Right renal pelvis (tissue), 4 donors: ENCODE measurements at places on chromosomes 11 and 22.

DNA sequence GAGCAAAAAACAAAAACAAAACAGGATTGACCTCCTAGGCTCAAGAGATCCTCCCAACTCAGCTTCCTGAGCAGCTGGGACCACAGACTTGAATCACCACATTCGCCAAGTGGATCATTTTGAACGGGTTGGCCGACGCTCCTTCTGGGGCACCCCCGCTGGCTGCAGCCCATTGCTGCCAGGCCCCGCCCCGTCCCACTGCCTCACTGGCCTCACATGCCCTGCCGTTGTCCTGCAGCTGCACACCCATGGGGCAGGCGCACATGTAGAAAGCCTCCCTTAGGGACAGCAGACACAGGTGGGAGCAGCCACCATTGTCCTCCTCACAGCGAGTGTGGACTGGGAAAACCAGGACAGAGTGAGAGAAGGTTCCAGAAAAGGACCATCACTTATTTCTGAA, 154.5 kb downstream of the CRYBB2 start:
- no peak for DNase-seq

DNA sequence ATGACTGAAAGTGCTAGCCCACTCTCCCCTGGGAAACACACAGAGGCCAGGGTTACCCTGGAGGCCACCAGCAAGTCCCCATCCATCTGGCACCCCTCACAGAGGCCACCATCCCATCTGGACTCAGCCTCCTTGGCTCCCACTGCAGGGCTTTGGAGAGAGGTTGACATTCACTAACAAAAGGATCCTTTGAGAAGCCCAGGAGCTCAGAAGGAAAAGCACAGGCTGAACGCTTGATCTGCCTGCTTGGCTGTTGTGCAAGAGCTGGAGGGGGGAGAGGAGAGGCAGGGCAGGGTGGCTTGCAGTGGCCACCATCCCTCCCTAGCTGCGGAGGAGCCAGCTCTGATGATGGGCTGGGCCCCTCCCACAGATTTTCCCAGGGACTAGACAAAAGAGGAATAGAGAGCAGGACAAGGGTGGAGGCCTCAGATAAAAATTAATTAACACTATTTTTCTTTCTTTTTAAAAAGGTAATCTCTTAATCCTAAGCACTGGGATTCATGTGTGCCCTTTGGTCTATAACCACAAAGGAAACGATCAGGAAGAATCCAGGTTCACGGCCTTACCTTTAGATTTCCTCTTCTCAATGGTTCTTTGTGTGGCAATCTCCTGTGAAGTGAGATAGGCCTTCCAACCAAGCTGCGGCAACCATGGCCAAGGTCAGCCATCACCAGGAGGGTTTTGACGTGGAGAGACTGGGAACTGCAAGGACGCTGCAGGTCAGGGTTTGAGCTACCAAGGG, 154.7 kb downstream of the BARX2 start:
- no peak for DNase-seq

GRCh38 chr22:39117585-39118191, 20.6 kb downstream of the APOBEC3H start:
- DNase-seq, result no peak

- no peak for DNase-seq
Observed at GRCh38 chr11:43582024-43582862, 98.3 kb upstream of the HSD17B12 start.

- no peak for DNase-seq
Observed at GRCh38 chr11:15903246-15903645, 453.1 kb downstream of the SOX6 start.

DNA sequence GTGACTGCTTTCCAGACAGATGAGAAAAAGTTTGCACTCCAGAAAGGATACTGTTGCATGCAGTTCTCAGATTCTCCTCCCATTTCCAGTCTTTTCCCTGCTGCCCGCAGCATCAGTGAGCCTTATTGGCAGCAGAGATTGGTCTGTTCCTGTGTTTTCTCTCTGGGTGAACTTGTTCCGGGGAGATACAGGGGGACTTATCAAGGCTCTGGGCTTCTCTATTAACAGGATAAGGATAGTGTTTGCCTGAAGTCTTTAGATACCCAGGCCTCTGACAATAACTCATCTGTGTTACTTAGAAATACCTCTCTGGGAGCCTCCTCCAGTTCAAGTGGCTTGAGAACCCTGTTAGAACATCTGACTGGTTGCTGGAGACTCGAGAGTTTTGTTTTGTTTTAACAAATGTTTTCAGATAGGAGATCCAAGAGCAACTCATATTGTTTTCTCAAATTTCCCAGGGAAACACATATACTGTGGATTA, 154.7 kb downstream of the BLID start:
- no peak for DNase-seq

DNA sequence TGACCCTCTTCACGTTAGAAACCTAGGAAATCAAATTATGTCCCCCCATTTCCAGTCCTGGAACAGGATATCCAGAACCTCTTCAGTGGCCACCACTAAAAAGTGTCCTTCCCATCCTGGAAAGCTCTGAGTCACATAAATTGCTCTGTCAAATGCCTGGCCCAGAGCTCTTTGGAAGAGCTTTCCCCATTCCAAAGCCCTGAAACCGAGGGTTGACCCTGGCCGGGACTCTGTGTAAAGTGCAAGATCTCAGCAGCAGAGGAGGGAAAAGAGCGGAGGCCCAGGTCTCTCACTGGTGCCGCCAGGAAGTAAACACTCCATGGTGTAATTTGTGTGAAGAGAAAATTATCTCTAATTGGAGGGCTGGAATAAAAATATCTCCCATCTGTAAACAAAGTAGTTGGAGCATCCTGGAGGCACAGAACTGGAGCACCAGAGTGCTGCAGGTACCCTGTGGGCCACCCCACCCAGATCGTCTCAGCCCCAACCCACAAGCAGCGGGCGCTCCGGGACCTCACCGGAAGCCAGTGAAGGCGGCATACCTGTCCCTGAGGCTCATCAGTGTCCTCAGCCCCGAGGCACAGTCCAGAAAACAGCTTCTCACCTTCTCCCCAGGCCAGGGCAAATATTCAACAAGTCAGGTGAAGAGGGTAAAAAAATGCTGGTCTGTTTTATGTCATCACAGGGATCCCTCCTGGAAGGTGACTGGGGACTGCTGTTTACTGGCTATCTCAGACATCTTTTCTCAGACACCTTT, 4.7 kb upstream of the JAM3 start:
- DNase-seq, result no peak

GRCh38 chr11:124751391-124751740, 689 bp downstream of the VSIG2 start:
- DNase-seq, result no peak

DNA sequence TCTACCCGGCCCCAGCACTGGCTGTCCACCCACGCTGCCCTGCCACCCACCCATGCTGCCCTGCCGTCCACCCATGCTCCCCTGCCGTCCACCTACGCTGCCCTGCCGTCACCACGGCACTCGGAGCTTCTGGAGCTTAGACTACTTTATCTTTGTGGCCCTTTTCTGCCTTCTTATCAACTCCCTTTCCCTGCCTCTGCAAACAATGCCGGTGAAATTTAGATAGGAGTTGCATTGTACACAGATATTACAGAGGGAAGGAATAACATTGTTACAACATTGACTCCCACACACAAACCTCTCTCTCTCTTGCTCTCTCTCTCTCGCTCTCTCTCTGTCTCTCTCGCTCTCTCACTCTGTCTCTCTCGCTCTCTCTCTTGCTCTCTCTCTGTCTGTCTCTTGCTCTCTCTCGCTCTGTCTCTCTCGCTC, 33.7 kb upstream of the BRSK2 start:
- no peak for DNase-seq

DNA sequence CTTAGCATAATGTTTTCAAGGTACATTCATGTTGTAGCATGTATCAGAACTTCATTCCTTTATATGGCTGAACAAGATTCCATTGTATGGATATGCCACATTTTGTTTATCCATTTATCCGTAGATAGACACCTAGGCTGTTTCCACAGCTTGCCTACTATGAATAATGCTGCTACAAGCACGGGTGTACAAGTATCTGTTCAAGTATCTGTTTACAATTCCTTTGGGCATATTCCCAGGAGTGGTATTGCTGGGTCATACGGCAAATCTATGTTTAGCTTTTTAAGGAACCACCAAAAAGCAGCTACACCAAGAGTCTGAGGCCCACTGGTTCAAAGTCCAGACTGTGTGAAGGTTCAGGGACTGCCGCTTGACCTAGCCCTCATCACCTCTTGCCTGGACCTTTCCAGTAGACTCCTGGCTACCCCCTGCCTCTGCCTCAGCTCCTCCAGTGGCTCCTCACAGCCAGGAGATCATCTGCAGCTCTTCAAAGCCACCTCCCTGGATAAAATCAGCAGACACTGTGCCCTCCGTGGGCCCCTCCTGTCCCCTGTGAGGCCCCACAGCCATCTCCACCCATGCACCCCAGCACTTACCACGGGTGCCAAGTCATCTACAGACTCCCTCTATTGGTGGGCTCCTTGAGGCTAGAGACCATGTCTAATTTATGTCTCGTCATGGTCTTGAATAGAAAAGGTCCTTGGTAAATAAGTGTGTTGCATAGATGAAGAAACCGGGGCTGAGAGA, 160.3 kb downstream of the MN1 start:
- DNase-seq, result no peak

GRCh38 chr11:66933531-66933930, 24.7 kb downstream of the PC start:
- DNase-seq, result no peak

GRCh38 chr22:20232781-20233180, 35.3 kb downstream of the RTN4R start:
- DNase-seq, result no peak

DNA sequence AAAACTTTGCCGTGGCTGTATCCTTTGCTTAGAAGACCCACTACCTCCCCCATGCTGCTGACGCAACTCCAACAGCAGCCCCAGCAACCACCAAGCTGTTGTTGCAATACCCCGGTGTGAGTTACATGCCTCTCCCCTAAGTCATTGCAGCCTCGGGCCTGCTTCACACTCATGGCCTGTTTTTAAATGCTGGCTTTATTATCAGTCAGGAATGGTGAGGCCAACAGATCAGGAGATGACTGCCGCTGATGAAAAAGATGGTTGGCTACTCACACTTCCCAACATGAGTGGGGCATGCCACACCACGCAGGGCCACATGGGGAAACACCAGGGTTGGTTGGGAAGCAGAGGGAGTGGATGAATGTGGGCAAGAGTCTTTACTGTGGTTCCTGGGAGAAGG, 171.5 kb upstream of the SYT13 start:
- no peak for DNase-seq

DNA sequence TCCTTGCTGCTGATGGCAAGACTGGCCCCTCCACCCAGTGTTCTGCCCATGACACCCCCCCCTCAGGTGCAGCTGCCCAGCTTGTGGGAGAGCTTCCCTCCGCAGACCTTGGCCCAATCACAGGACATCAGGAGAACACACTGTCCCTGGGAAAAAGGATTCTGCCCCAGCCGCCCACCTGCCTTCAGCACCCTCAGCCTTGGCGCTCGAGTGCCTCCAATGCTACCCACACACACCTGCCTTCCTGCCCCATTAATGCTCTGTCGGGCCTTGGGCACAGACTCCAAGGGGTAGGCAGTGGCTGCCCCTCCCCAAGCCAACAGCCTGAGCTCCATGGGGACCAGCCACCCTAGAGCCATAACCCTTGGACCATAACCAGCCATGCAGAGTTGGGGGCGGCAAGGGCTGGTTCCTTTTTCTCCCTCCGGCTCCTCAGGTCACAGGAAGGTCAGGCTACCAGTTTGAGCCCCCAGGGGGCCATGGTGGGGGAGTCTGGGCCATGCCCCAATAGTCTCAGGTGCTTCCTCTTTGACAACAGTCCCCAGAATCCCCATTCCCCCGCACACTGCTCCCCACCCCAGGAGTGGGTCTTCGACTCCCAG, 1.3 kb upstream of the ZNF70 start:
- no peak for DNase-seq

GRCh38 chr11:103668859-103669258, 367.6 kb upstream of the DDI1 start:
- DNase-seq, result no peak

DNA sequence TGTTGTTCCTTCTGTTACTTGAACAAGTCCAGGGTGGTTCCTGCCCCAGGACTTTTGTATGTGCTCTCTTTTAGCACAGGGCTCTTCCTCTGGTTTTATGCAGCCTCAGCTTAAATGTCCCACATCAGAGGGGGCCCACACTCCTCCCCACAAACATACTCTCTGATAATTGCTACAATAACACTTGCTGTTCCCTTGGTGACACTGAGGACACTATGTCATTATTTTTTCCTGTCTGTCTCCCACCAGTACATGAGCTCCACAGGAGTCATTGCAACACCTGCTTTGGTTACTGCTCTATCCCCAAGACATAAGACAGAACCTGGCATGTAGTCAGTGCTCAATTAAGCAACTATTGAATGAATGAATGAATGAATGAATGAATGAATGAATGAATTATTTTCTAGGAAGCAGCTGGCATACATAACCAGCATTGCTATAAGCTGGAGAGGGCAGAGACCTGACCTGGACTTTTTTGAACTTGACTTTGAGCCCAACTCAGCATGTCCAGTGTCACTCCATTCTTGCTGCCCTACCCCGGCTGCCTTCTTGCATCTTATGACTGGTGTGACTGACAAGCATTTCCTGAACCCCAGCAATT, 7.5 kb upstream of the WNT7B start:
- DNase-seq, result no peak

- no peak for DNase-seq
Observed at GRCh38 chr11:106276126-106276525, 198.7 kb downstream of the AASDHPPT start.

- no peak for DNase-seq
Observed at GRCh38 chr11:70135625-70136059, 57.5 kb downstream of the ANO1 start.

DNA sequence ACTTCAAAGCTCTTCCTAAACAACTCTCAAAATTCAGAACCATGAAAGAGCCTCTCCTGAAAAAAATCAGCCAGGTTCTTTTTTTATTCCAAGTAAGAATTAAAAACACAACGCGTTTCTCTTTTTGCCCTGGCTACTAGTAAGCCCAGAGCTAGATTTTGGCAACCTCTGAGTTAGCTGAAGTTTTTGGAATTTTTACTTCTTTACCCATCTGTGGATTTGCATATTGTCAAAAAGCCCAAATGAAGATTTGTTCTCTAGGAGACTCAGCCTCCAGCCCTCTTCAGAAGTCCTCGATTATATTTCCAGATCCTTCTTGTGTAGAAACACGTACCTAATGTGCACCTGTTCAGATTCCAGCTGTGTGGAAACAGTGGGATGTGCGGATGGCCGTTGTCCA, 517.9 kb downstream of the TBC1D22A start:
- no peak for DNase-seq

DNA sequence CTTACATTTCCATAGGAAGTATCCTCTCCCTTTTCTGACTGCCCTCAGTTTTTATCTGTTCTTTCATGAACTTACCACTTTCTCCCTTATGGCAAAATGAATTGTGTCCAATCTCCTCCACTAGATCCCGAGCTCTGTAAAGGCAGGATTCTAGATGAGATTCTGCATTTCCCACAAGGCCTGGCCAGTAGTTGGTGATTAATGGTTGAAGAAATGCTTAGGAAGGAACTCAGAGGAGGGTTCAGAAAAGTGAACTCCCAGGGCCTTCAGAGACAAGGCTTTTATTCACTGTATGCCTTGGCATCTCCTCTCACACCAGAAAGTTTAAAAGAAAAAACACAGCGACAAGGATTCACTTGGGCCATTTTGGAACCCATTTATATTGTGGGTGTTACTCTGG, 66.2 kb downstream of the CCDC81 start:
- no peak for DNase-seq
